Activated CD4-positive, alpha-beta T cell treated with anti-CD3 and anti-CD28 coated beads for 4 hours (primary cell): ENCODE measurements at places on chromosomes 3 and 15.

- DNase-seq, result no peak
Measured at GRCh38 chr3:11455956-11456355, 183.8 kb downstream of the ATG7 start.

- no peak for DNase-seq
Measured at GRCh38 chr3:53780171-53780570, 66.0 kb downstream of the CHDH start.

- DNase-seq, result no peak
Measured at GRCh38 chr15:38367476-38367875, 86.5 kb upstream of the FAM98B start.

- no peak for DNase-seq
Measured at GRCh38 chr3:7203969-7204847, 343.3 kb downstream of the GRM7 start.

- no peak for DNase-seq
Measured at GRCh38 chr15:60509470-60509869, 30.5 kb upstream of the ICE2 start.

- DNase-seq, result no peak
Measured at GRCh38 chr3:23859839-23860382, 54.2 kb downstream of the UBE2E1 start.
